ENCODE measurements at places on chromosomes 6 and 20.

GRCh38 chr6:142341855-142342330, 40.1 kb downstream of the ADGRG6 start:
- no peak for DNase-seq

DNA sequence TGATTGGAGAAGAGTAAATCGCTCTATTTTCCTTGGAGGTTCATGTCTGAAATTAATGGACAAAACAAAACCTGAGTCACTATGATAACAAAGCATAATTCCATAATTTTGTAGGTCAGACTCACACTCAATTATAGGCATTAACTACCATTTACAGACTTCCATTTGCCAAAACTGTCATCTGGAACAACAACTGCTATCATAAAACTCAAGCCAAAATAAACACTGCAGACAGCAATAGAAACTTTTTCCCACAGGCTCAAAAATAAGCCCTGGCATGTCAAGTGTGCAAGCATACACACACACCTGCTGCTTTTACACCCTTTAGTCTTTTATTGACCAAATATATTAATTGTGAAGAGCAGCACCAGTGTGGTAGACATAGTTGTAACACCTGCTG, 7.1 kb downstream of the MRPS10 start:
- no peak for DNase-seq

DNA sequence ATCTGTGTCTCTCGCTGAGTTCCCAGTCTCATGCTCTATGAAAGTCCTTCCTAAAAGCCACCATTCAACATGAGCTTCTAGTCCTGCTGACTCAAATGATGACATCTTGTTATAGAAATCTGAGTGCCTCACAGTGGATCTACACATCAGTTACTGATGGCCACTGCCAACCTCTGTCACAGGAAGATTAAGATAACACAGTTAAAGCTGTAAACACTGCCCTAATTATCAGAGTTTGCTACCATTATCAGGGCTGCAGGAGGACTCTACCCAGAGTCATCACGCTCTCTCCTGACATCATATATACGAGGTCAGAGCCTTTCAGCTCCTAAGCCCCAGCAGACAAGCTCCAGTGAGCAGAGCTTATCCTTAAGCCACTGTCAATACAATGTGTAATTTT, 63.2 kb downstream of the HIVEP2 start:
- no peak for DNase-seq

DNA sequence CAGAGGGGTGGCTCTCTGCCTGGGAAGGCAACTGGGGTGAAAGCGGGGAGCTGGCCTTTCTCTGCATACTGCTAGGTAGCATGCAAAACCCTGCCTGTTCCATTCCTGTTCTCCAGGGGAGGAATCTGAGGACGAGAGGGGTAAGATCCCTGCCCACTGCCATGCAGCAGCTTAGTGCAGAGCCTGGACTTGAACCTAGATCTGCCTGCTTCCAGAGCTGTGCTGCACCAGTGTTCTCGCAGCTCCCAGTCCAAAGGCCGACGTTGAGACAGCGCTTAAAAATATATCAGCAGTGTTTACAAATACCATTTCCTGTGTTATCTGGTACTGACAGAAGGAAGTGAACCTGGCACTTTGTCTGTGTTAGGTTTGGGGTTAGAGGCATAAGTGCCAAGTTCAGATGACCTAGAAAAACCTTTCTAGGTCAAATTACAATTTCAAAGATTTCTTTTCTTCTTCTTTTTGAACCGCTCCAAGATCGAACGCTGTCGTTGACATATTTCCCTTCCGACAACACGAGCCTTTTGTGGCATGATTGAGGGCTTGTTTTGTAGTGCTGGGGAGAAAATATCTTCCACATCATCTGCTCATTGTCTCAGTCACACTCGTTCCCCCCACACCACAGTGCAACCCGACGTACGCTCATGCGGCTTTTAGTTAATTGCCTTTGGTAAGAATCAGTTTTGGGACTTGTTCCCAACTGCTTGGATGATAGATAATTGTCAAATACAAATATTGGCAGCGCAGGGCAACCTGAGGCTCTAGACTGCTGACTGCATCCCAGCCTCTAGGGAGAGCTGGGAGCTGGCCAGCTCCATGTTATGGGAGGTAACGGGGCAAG, 44.6 kb downstream of the TOX2 start:
- DNase-seq: peak; percentile 34

DNA sequence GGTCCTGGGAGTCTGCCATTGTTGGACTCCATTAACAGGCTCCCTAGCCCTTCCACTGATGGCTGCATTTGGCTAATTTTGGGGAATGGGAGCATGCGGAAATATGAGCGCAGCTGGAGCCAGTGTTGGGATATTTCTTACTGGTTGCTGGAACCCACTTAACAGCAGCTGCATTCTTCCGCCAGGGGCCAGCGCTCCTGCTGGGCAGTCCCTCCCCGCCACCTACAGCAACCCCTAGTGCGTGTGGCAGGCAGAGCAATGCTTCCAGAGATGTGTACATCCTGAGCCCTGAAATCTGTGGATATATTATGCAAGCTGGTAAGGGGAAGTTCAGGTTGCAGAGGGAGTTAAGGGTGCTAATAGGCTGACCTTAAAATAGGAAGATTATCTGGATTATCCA, 16.4 kb downstream of the CST8 start:
- DNase-seq: peak; percentile 6

- DNase-seq: no peak
Measured at GRCh38 chr6:80151635-80152034, 45.2 kb downstream of the BCKDHB start.

DNA sequence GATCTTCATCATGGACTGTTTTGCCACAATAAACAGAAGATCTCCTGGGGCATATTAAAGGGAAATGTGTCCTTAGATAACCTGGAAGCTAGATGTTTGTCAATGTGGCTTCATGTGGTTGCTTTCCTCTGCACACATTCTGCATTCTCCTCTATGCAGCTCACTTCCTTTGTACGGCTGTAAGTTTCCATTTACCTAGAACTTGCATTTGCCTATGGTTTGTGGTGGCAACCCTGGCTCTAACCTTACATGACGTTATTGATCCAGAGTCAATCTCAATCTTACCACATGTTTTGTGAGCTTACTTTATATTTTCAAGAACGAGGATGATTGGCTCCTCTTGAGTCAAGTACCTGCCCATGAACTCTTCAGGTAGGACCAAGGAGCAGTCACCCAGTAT, 863.1 kb downstream of the MAFB start:
- DNase-seq: no peak

- DNase-seq: no peak
Measured at GRCh38 chr6:56357616-56358373, 110.4 kb upstream of the COL21A1 start.

GRCh38 chr6:122042380-122042779, 357.1 kb upstream of the HSF2 start:
- DNase-seq: no peak

DNA sequence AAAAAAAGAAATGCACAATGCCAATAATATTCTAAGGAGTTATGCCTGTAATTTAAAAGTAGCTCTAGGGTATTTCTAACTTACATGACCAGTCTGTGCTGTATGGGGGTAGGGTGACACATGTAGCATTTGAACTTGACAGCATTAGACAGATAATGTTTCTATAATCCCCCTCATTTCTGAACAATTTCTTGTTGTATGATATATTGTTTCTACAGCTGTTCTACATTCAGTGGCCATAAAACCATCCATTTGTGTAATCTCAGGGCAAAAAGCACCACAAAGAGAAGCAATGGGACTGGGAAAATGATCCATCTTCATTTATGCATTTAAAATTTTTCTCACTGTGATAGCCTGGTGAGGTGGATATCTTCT, 767.8 kb downstream of the TFAP2A start:
- DNase-seq: no peak

DNA sequence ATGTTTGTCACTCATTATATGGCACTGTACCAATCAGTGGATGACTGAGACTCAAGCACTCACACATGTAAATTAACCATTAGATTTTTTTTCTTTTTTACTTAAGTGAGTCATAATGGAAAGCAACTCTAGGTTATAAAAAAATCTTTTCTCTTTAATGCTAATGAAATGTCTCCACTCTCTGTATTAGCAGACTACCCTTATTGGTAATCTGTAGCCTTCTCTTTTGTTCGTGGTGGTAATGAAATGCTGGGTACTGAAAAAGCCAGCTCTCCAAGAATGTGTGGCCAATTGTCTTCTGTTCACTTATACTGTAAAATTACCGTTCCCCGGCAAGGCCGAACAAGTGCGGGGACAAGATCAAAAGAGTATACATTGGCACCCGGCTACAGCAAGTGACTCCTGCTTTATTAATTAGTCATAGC, 69.0 kb downstream of the AFG1L start:
- DNase-seq: no peak

GRCh38 chr6:16314296-16314695, 75.9 kb downstream of the GMPR start:
- no peak for DNase-seq

GRCh38 chr20:2838847-2839671, 1.4 kb downstream of the PCED1A start:
- no peak for DNase-seq

DNA sequence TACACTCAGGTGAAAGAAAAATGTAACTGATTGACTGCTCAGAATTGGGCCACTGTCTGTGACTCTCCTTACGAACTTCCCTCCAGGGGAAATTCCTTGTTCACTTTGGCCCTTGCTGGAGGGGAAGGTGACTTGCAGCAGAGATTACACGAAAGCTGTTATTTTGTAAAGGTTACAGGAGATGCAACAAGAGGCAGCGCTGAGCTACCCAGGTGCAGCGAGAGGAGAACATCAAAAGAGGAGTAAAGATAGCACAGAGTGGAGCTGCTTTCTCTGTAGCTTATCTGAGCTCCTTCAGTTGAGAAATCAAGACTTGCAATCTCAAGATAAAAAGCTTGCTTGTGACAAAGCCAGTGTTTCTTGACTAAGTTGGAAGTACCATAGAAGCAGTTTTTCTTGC, 144.6 kb downstream of the ARHGAP18 start:
- DNase-seq: no peak

DNA sequence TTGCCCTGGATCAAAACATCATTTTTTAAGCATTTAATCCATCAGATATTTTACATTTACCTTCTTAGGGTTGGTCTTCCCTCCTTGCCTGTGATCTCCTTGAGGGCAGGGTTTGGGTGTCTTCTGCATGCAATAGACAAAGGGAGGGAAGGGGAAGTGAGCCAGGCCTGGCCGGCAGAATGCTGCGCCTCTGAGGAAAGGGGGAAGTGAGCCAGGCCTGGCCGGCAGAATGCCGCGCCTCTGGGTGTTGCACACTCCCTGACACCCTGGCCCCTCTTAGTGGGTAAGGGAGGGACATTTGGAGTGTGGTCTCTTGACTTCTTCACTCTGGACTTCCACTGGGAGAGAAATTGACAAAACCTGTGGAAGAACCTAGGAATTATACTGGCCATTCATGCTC, 12.4 kb downstream of the PSMF1 start:
- peak; percentile 87 for DNase-seq

DNA sequence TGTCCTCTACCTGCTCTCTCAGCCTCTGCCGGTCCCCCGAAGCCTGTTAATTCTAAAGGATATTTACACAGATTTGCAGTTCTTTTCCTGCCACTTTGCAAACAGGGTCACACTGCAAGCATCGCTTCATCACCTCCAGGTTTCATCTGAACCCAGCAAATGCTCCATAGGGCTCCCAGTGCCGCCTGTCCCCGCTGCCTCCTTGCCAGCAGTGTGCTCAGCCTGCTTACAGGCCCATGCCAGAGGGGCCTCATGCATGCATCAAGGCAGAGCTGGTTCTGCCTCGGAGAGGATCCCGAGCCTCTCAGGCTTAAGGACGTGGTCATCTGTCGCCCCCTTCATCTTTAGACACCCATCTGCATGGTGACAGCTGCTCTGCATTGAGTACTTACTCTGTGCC, 10.5 kb downstream of the SIRPA start:
- DNase-seq: no peak
